Posterior vena cava (tissue), 2 donors: ENCODE measurements at places on chromosomes 7 and 10. TPM values are rescaled to one million over a fixed set of nuclear protein-coding genes. Genes with fewer than 3 reads are reported as not detected.

GRCh38 chr7:134697205-134697886 is 50.7 kb downstream of the BPGM start:
- no peak for DNase-seq

GRCh38 chr10:35172574-35172973 is 45.9 kb downstream of the CREM start:
- DNase-seq = no peak

PLAC9 gene
- 62.4 TPM for total RNA-seq

DNA sequence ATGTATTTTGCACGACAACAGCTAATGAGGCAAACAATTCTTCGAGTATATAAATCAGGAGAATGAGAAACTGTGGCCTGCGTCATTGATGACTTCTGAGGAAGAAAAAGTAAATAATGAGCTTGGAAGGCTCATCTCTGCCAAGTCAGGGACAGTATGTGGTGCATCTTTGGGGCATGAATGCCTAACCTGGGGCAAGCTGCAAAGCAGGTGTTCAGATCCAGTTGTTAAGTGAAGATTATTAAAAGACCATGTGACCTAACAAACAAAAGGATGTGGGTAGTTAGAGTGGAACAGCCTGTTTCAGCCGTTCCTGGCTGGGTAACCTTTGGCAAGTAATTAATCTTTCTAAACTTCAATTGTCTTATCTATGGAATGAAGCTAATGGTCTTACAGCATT is 93.0 kb downstream of the LYZL2 start:
- DNase-seq = no peak

OR6V1 gene
- not detected for total RNA-seq

POU6F2 gene
- total RNA-seq = 0.19 TPM

GRCh38 chr7:70698219-70698832 is 433.6 kb upstream of the GALNT17 start:
- no peak for DNase-seq

DNA sequence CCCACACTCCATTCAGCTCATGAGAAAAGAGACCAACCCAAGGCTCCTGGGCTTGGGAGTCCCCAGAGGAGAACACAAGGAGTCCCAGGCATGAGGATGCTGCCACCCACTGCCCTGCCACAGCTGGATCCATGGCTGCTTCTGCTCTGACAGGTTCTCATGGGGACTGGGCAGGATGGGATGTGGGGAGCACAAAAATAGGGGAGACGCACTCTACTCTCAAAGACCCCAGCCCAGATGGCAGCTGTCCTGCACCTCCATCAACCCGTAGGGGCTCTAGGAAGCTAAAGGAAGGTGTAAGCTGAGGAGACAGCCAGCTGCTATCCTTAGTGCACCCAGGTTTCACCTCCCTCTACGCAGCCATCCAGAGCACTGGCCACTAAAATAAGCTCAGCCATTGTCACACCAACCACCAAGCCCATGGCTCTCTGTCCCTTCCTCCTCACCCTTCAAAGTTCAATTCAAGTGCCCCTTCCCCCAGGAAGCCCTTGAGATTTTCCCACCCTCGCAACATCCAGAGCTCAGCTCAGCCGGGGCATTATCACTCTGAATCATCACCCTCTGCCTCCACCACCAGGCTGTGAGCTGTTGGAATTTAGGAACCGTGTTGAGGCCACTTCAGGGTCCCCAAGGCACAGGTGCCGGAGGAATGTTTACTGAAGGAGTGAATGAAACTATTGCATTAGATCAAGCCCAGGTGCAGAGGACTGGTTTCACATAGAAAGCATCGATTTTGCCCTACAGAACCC is 142.1 kb downstream of the GRID1 start:
- DNase-seq = no peak

DNA sequence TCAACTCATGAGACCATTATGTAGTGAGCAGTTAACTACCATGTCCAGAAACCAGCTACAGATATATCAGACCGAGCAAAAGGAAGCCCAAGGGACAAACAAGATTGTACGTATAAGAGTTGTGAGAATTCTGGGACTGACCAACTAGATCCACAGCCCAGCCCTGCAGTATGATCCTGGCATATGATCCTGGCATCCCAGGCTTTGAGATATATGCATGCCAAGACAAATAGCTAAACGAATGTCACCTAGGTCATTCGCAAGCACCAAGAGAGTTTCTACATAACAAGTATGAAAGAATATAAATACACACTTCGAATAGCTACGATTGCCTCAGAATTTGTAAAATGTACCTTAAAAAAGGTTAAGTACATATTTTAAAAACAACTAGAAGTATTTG is 56.4 kb upstream of the PMPCB start:
- DNase-seq = no peak

AS3MT gene
- total RNA-seq = 0.65 TPM

DNA sequence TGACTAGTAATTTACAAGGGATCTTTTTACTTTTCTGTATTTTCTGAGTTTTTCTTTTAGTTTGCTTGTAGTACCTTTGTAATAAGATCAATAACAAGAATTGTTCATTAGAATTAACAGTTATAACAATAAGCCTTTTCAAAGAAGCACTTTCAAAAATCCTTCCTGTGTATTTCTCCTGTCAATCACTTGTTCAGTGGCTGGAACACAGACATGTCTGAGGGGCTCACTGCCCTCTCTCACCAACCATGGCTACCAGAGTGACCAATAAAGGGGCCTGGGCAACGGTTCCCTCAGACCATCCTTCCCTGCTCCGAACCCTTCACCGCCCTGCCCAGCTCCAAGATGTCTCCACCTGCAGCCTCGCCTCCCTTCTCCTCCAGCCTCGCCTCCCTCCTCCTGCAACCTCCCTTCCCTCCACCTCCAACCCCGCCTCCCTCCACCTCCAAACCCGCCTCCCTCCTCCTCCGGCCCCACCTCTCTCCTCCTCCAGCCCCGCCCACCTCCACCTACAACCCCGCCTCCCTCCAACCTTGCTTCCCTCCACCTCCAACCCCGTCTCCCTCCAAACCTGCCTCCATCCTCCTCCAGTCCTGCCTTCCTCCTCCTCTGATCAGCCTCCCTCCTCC is 353.4 kb downstream of the TNS3 start:
- DNase-seq = no peak

- DNase-seq = peak; percentile 98
Measured at GRCh38 chr10:86971232-86971991, 3.1 kb downstream of the ADIRF start.

- DNase-seq = no peak
Measured at GRCh38 chr7:7256731-7257274, 74.5 kb downstream of the C1GALT1 start.

AKR1C4 gene
- not detected for total RNA-seq

- no peak for DNase-seq
Measured at GRCh38 chr10:9254353-9254752, 1199.9 kb downstream of the GATA3 start.

DNA sequence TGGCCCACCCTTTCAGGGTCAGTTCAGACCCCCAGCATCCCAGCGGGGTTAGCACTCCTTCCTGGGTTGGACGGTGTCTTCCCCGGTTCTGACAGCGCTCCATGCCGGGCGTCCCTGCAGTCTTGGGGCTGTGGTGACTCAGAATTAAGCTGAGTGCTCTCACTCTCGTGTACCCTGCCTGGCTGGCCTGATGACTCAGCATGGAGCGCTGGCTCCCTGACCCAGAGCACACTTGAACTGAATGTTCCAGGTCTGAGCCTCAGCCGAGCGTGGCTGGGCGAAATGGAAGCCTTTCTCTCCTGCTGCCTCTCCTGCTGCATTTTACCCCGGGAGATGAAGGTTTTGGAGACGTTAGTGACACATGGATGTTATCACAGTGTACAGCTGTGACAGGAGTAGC is 7.1 kb downstream of the BAG3 start:
- peak; percentile 95 for DNase-seq

GRCh38 chr7:158976468-158976848 is 120.1 kb downstream of the DYNC2I1 start:
- no peak for DNase-seq

DNA sequence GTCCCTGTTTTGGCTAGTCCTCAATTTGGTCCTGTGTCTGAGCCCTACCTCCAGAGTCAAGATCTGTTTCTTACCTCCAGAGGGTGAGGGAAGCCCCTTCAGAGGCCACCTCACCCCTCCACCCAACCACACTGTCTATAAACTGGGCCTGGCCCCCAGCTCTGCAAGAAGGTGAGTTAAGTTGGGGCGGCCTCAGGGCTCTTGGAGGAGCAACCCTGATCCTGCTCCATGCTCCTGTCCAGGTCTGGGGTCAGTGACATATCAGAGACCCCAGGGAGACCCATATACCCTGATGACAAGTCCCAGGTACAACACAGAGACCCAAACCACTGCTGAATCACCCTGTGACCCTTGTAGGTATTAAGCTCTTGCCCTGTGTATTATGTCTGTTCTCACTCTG is 69.5 kb downstream of the MYL10 start:
- DNase-seq = peak; percentile 40

DNA sequence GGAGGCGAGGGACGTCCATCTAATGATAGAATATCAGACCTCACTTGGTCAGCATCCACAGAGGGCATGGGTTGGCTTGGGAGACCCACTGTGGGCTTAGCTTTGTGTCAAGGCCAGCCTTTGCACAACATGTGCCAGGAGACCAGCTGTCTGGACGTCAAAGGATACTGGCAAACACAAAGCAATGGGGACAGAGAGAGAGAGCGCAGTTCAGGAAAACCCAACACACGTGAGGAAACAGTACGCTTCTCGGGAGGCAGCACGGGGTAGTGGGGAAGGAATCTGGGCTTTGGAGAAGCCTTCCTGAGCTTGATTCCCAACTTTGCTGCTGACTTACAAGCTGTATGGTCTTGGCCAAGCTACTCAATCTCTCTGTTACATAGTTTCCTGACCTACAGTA is 14.7 kb downstream of the PRLHR start:
- no peak for DNase-seq

DNA sequence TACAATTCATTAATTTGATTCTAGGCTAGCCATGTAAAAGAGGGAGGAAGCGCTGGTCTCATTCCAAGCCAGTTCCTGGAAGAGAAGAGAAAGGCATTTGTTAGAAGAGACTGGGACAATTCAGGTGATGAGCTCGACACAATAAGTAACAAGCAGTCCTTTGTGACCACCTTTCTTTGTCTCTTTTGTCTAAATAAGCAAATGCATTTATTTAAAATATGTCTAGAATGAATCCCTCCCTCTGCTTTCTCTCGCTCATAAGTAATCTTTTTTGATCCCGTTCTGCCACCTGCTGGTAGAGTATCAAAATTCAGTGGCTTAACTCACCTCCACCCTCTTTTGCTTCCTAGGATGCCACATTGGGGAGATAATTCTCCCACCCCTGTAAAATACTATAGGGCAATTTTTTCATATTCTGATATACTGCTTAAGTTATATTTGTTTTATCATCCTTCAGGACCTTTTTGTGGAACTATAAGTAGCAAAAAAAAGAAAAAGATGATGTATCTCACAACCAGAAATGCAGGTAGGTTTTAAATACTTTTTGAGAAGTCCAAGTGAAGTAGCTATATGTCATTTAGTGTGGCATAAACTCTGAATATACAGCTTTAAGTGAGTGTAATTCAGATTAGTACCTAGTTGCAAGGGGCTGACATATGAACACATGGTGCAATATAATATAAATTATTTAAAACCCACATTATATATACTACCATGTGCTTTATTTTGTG is 91.5 kb downstream of the GSDME start:
- DNase-seq = no peak

- DNase-seq = no peak
Measured at GRCh38 chr7:148058092-148058491, 532.5 kb upstream of the C7orf33 start.

DNA sequence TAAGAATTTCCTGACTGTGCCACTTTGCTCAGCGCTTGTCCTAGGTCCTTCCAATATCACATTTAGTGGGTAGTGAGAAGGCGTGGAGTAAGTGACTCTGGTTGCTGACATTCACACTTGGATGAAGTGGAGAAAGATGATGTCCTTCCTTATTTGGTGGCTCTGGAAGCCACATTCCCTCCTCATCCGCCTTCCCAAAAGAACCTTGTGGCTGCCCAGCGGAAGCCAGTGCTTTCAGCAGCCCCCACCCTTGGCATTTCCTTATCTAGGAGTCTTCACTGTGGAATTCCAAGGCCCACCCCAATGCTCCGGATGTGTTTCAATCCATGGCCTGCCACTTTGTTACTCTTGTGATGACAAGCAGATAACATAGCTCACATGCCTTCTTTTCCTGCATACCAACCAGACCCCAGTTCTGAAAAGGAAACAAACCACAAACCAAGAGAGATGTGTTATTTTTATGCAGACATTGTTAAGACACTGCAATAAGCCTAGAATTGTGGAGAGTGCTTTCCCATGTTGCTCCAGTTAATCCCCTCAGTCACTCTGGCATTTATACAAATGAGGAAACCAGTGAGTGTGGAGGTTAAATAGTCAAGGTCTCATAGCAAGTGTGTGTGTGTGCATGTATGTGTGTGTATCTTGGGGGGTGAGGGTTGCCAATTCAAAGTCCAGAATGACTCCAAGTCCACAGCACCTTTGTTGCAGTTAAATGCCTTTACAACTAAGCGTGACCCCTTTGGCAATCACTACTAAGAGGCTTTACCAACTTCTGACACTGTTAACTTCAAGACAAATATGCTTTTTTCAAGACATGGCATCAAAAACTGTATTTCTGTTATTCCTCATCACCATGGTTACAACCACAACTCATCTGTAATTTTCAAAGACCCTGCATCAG is 10.3 kb upstream of the ANKRD1 start:
- peak; percentile 88 for DNase-seq

- no peak for DNase-seq
Measured at GRCh38 chr7:144565586-144565985, 162.1 kb upstream of the NOBOX start.

- no peak for DNase-seq
Measured at GRCh38 chr10:71285986-71286385, 33.1 kb upstream of the SLC29A3 start.

DNA sequence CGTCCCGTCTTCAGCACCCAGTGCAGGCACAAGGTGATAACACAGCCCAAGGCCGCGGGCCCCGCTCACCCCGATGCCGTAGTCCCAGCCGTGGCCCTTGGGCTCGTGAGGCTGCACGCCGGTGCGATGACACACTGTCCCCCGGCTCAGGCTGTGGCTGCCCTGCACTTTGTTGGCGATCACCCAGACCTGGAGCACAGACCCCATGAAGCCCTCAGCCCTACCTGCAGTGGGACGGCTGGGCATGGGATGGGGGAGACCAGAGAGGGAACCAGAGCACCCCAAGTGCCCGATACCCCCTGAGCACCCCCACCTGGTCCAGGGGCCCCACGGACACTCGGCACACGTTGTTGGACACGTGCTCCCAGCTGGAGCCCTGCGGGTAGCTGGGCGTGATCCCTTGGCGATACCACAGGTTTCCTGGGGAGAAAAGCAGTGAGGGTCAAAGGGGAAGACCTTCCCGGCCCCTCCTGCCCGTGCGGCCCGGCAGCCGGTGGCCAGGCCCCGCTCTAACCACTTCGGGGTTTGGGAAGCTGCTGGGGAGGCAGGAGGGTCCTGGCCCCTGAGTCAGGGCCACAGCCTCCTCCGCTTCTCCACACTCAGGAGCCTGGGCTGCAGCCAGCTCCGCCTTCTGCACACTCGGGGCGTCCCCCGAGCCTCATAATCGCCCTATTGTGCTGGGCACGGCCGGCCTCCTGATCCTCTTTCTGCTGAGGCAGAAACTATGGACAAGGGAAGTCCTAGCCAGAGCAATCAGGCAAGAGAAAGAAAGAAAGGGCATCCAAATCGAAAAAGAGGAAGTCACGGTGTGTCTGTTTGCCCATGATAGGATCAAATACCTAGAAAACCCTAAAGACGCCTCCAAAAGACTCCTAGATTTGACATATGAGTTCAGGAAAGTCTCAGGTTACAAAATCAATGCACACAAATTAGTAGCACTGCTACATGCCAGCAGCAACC is 6.7 kb downstream of the BHLHA15 start:
- DNase-seq = peak; percentile 82

CAMK2B gene
- 3.5 TPM for total RNA-seq
